ENCODE measurements at places on chromosomes 13 and 19. TPM values are rescaled to one million over a fixed set of nuclear protein-coding genes. Genes with fewer than 3 reads are reported as not detected.

The SHISA7 gene
- not detected for total RNA-seq

The GRK1 gene
- total RNA-seq = 0.07 TPM

The IRGC gene
- not detected for total RNA-seq

The MAG gene
- 0.31 TPM for total RNA-seq

The F2RL3 gene
- 0.83 TPM for total RNA-seq

The GPC5 gene
- total RNA-seq = 0.24 TPM

The ZNF582 gene
- 7.9 TPM for total RNA-seq

The SRRM5 gene
- total RNA-seq = 0.29 TPM

The LRCH1 gene
- total RNA-seq = 44.0 TPM

The FARP1 gene
- total RNA-seq = 0.95 TPM

The PTGER1 gene
- not detected for total RNA-seq

The CKM gene
- not detected for total RNA-seq

The B3GNT3 gene
- not detected for total RNA-seq

- no peak for DNase-seq
These were observed 830 bp downstream of the MICOS13 start for GRCh38 chr19:5679289-5680083.

DNA sequence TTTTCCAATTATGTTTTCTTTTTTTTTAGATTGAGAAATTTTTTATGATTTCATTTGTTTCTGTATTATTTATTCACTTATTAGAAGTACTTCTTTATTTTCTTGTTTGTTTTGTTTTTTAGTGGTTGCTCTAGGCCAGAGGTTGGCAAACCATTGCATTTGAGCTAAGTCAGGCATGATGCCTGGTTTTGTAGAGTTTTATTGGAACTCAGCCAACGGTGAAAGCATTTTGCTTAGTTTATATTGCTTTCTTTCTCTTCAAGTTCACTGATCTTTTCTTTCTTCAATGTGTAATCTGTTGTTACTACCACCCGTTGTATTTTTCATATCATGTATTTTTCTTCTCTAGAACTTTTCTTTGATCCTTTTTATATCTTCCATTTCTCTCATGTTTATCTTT lies 19.7 kb downstream of the ZNF567 start:
- no peak for DNase-seq

- DNase-seq = no peak
These were observed 216.4 kb upstream of the SGCG start for GRCh38 chr13:22964245-22964966.

DNA sequence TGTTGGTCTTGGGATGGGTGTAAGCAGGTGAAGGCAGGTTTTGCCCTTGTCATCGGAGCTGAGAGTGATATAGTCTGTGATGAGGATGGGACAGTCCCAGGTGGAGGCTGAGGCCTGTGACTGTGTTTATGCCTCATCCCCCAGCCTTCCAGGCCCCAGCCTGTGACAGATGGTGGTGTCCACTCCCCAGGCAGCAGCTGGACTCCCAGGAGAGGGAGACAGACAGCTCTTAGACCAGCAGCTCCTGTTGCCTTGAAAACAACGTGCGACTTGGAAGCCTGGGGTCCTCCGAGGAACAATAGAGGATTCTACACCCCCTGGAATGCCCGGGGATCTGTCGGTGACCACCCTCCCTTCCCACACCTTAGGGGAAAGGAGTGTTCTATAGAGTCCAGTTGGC lies 63.8 kb downstream of the CHST8 start:
- DNase-seq = no peak

GRCh38 chr19:45187421-45188100 lies 9.0 kb downstream of the BLOC1S3 start:
- peak; percentile 27 for DNase-seq

DNA sequence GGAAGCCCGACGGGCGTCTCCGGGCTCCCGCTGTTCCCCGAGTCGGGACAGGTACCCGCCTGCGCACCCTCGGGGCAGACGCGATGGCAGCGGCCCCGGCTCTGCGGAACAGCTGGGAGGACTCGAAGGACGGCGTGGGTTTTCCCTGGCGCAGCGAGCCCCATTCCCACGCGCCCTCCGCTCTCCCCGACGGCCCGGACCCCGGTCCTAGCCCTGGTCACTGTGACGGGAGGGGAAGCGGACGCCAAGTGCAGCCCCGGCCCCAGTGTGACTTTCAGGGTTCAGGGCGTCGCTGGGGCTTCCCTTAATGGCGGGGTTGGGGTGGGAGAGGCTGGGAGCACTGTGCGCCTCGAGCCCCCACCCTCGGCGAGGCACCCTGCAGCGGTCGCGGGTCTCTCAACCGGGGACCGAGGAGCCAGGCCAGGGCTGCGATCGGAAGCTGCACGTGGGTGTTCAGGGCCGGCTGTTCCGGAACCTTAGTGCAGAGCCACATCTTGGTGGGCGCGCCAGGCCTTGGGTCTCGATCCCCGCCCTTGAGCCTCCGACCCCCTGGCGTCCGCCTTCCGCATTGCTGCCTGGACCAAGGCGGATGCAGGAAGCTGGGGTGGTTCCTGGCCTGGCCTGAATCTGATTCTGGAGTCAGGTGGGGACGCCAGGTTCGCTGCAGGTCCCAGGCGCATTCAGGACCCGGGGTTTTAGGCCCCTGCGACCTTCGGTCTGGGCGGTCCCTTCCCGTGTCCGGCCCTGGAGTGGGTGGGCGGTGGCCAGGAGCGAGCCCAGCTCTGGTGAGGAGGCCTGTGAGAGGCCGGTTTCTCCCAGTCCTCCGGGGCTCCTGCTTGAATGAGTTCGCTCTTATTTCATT lies 3.5 kb downstream of the LGALS7B start:
- DNase-seq = peak; percentile 63

- DNase-seq = no peak
These were observed 1427.0 kb upstream of the MIR17HG start for GRCh38 chr13:89920461-89920860.

GRCh38 chr13:61258185-61258584 lies 157.5 kb downstream of the PCDH20 start:
- no peak for DNase-seq

DNA sequence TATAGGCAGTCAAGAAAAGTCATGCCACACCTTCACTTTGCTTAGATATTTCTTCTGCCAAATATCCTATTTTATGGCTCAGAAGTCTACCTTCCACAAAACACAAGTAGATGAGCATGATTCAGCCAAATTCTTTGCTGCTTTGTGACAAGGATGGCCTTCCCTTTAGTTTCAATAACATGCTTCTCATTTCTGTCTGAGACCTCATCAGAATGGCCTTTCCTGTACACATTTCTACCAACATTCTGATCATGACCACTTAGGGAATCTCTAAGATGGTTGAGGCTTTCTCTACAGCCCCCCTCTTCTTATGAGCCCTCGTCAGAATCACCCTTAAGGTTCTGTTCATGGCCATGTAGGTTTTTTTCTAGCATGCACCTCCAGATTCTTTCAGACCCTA lies 96.2 kb downstream of the COL4A2 start:
- no peak for DNase-seq

DNA sequence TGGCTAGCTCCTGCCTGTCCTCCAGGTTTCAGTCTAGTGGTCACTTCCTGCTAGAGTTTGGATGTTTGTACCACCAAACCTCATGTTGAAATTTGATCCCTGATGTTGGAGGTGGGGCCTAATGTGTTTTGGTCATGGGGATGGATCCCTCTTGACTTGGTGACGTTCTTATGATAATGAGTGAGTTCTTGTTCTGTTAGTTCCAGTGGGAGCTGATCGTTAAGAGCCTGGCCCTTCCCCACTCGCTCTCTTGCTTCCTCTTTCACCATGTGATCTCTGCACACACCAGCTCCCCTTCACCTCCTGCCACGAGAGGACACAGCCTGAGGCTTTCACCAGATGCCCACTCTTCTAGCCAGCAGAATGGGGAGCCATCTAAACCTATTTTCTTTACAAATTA lies 86.8 kb upstream of the SCEL start:
- no peak for DNase-seq

- peak; percentile 95 for DNase-seq
These were observed 1.2 kb upstream of the JUNB start for GRCh38 chr19:12789904-12790619.

GRCh38 chr19:39407410-39407659 lies 688 bp downstream of the ZFP36 start:
- DNase-seq = no peak

DNA sequence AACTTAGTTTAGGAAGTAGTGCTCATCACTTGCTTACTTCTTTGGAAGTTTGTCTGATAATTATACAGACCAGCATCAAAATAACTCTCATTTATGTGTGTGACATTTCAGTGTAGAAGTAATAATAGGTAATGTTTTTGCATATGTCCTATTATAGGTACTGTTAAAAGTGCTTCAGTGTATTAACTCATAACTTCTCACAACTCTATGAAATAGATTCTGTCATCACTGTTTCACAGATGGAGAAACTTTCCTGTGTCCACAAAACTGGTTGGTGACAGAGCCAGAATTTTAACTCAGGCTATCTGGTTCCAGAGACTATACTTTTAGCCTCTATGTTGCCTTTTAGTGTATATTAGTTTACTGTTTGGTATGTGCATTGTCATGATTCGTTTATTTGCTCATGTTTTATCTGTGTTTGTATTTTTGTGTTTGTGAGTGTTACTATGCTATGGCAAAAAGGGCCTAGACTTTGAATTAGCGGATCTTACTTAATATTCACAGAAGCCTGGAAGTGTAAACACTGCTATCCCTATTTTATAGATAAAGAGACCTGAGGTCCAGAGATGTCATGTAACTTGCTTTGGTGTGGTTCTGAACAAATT lies 12.7 kb downstream of the LPAR6 start:
- no peak for DNase-seq

GRCh38 chr19:17109300-17109699 lies 33.7 kb downstream of the MYO9B start:
- DNase-seq = no peak

GRCh38 chr19:34985249-34986022 lies 14.7 kb upstream of the GRAMD1A start:
- DNase-seq = no peak

DNA sequence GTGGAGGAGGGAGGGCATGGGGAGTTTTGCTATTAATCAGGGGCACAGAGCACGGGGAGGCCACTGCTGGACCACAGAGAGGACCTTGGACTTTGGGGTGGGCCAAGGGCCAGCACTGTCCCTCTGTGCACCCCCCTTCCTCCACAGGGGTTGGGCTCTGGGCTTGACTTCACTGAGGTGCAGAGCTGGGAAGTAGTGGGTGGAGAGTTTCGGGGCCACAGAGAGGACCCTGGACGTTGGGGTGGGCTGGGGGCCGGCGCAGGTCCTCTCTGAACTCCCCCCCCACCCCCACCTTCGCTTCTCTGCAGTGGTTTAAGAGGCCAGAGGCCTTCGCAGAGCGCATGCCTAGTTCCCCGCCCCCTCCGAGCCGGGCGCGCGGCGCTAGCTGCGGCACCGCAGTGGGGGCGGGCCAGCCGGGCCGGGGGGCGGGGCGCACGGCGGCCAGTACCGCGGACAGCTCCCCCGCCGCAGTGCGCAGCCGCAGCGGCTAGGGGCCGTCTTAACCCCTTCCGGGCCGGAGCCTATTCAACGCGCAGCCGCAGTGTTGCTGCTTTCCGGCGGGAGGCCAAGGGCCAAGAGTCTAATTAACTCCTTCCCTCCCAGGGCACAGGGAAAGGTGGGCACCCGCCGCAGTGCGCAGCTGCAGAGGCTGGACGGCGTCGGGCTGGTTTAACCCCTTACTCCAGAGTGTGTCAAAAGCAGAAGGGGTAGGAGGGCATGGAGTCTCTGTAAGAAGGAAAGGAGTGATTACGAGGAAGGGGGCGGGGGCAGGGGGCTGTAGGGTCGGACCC lies 3.7 kb downstream of the KCNC3 start:
- DNase-seq = peak; percentile 89

GRCh38 chr19:38277549-38277948 lies 13.2 kb downstream of the SPINT2 start:
- DNase-seq = no peak

DNA sequence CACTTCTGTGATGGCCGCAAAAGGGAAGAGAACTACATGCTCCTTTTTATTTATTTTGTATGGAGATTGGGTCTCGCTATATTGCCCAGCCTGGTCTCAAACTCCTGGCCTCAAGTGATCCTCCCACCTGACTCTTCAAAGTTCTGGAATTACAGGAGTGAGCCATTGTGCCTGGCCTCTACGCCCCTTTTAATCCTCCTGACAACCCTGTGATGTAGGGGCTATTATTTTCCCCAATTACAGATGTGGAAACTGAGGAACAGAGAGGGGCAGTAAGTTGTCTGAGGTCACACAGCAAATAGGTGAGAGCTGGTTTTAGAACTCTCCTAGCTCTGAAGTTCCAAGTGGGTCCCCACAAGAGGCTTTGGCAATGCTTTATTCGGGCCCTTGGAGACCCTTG lies 11.7 kb downstream of the TJP3 start:
- DNase-seq = no peak

- DNase-seq = no peak
These were observed 24.0 kb upstream of the EIF3G start for GRCh38 chr19:10143681-10144080.

- peak; percentile 78 for DNase-seq
These were observed at the start of gene DNAJB1 for GRCh38 chr19:14517840-14518505. Gene DNAJB1 (minus strand): TSS chr19:14518397. CDS start chr19:14518349, 48 bp downstream.

DNA sequence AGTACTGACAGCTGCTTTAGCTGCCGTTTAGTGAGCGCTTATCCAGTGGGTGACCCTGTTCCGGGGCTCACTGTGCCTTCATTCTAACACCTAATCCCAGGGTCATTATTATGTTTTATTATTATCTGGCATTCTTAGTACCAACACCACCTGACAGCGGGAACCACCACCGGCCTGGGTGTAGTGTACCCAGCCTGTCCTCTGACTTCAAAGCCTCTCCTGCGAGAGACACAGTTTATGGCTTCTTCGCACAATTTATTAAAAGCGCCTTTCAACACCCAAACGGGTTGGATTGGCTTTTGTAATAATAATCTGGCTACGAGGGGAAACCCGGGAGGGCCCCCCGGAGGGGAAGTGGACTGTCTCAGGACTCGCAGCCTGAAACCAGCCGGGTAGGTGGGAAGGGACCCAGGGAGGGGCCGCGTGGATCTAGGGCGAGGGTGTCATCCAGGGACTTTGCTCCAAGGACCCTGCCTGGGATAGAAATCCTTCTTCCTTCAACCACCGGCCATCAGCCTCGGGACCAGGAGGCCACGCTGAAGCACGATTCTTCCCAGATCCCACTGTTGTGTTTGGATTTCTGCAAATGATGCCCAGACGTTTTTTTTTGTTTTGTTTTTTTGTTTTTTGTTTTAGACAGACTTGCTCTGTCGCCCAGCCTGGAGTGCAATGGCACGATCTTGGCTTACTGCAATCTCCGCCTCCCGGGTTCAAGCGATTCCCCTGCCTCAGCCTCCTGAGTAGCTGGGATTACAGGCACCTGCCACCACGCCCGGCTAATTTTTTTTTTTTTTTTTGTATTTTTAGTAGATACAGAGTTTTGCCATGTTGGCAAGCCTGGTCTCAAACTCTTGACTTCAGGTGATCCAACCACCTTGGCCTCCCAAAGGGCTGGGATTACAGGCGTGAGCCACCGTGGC lies 1.6 kb upstream of the ZBTB7A start:
- no peak for DNase-seq

- DNase-seq = peak; percentile 55
These were observed 3.5 kb downstream of the KLF2 start for GRCh38 chr19:16327911-16328823.

Measured in activated B cell treated with CpG ODN at 0.5 μM for 24 hours (primary cell).